Left hindlimb (tissue), 1 donor: ENCODE measurements at places on chromosomes 3 and 15.

DNA sequence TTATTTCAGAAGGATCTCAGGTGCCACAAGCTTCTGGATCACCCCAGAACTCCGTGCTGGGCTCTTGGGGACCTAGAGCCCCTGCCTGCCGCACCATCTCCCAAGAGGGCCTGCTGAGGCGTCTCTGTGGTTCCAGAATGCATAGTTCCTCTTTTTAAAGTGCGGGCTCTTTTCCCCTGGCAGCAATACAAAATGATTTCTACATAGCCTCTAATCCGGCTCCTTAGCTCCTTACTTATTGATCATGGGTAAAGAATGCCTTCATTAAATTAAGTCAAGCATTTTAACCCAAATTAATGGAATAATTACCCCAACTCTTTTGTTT is 121.9 kb downstream of the ATP10A start:
- no peak for DNase-seq

DNA sequence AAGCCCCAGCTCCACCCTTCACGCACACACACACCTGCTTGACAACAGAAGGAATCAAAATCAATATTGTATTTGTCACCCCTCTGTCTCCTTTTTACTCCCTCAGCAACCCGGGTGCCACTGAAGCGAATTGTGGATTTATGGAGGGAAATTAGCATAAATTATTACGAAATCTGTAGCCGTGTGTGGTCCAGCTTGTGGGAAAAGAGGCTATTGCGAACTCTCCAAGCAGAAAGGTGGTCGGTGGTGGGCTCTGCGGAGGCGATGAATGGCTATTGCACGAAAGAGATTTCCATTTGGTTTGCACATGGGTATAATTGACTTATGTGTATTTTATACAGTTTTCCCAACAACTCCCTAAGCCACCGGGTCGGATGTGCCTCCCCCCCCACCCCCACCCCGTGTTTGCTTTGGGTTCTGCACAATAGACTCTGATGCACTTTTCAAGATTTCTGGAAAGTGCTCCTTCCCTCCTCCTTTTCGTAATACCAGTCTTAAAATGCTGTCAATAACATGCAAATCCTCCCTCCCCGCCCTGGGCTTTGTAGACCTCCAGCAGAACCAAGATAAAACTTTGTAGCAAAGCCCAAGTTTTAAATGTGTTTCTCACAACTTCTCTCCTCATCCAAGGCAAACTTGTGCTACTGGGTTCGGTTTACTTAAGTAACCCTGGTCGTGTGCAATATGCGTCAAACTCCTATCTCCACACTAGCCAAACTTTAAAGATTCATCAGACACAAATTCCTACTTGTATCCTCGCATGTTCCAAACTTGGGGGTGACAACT is 3.1 kb upstream of the FOXB1 start:
- DNase-seq: no peak

GRCh38 chr15:70088455-70088854 is 9.3 kb downstream of the TLE3 start:
- no peak for DNase-seq

DNA sequence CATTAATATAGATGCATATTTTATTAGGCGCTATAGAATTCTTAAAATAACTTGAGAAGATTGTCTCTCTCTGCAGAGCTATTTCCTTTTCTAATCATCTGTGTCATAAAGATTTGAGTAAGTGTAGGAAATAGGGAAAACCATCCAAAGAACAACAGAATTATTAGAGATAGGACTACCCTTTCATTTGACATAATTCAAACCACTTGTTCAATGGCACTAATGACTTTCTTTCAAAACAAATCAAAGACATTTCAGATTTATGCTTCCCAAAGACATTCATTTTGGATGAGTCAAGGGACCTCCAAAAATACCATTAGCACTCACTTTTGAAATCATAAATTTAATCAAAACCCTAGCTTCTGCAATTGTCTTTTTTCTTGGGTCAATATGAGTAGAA is 29.5 kb downstream of the PRICKLE2 start:
- no peak for DNase-seq

- DNase-seq: no peak
Observed at GRCh38 chr3:191268737-191269136, 60.5 kb upstream of the CCDC50 start.

GRCh38 chr15:41779662-41780157 is 5.4 kb downstream of the MAPKBP1 start:
- DNase-seq: no peak

GRCh38 chr3:194080913-194081800 is 54.8 kb upstream of the HES1 start:
- DNase-seq: no peak

- DNase-seq: no peak
Observed at GRCh38 chr3:89586256-89586655, 478.8 kb downstream of the EPHA3 start.

GRCh38 chr3:65751123-65751700 is 287.5 kb downstream of the MAGI1 start:
- DNase-seq: no peak

DNA sequence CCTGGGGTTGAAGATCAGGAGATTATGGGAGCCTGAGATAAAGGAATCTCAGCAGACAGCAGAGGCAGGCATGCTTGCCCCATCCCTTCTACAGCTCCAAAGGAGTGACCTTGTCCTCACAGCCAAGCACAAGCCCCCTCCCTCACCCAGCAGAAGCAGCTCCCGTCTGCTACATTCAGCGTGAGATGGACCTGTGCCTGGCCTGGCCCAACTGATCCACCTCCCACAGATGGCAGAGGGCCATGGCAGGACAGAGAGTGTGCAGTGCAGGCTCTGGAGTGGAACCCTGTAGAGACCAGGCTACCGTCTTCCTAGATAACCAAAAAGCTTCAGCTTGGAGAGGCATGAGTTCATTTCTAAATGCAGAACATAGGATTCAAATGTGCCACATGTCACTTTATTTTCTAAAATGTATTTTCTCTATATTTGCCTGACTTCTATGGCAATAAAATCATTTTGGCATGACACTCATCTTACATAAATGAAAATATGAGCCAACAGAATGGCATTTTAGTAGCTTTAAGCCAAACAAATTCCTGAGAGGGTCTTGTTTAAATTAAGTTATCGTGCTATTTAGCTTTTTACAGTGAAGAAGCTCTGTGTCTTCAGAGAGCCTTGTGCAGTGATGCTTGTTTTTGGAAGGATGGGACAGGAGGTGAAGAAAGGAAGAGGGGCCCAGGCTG is 43.7 kb downstream of the SLC12A8 start:
- no peak for DNase-seq

GRCh38 chr3:49339941-49340800 is at the start of gene USP4:
TSS of gene USP4 (minus strand) at chr3:49340053. CDS start at chr3:49340024, 29 bp downstream.
- DNase-seq: peak; percentile 95

GRCh38 chr3:186311441-186311840 is 50.6 kb downstream of the DGKG start:
- DNase-seq: no peak

DNA sequence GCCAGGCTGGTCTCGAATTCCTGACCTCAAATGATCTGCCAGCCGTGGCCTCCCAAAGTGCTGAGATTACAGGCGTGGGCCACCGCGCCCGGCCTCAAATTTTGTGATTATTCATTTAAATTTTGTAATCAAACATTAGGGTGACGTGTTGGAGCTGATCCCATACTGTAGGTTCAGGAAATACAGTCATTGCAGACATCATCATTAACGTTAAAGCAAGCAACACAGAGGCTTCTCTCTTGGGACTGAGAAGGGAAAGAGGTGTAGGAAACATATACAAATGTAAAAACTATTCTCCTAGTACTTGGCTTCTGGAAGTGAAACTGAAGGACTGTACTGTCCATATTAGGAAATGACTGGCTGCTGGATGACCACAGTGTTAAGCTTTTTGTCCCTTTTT is 11.1 kb upstream of the ARID3B start:
- DNase-seq: no peak

DNA sequence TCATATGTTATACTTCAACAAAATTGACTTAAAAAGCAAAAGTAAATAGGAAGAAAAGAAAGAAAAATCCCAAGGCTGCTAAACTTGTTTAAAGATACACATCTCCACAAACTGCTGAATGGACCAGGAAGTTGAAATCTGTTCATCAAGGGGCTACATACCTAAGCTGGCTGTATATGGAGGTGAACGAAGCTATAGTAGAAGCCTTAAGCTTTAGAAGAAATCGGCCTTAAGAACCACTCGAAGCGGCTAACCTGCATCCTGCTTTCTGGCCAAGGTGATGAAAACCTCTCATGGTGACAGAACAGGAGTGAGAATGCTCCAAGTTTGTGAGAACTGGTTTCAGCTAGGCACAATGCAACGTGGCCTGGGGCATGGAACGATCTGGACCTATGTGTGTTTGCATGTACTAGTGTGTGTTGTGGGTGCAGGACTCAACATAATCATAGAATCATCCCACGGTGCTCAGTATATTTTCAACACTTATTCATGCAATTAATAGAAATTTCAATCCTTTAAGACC is 31.3 kb upstream of the SPTBN5 start:
- DNase-seq: no peak

DNA sequence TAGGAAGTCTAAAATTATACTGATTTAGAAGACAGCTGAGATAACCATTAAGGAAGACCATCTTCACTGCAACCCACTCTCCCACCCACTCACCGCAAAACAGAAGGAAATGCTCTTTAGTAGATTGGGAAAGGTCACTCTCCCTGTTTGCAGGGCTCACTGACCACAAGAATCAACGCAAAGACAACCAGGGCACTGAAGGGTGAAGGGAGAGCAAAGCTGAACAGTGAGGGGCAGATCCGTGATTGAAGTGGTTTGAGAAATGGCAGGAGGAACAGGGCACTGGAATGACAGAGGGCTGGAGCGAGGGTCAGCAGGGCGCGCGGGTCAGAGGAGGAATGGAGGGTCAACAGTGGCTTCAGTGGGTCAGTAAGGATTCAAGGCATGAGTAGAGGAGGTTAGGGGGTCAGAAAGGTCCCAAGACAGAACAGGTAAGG is 520 bp downstream of the MESD start:
- DNase-seq: no peak

GRCh38 chr15:59321000-59321689 is 51.5 kb downstream of the MYO1E start:
- DNase-seq: no peak

DNA sequence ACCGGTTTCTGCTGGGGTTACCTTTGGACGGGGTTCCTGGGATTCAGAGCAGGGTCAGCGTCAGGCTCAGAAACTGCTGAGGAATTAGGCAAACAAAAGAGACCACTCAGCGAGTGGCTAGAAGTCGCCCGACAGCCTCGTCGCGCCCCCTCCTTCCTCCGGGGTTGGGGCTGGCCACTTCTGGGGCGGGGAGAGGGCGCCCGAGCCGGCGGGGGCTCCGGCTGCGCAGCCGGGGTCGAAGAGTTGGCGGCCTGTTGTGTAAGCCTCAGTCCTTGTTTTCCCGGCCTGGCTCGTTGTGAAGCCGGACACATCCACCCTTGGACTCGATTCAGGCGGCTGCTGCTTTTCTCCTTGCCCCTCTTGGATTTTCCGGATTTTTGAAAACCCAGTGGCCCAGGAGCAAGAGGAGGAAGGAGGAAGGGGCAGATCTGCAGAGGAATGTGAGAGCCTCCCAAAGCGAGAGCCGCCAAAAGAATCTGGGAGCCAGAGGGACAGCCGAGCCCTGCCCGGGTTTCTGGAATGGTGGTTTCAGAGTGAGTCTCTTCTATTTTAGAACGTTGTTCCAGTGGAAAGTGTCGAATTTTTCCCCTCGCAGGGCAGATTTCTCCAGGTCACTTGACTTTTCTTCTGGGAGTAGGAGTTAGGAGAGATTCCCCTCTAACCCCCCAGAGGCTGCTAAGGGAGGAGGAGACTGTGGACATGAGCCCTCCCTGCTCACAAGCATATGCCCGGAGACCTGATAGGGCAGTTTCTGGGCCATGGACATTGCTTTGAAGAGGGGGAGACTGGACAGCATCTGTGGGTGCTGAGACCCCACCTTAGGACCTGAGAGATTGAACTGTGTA is 666 bp downstream of the SNX33 start:
- peak; percentile 57 for DNase-seq

DNA sequence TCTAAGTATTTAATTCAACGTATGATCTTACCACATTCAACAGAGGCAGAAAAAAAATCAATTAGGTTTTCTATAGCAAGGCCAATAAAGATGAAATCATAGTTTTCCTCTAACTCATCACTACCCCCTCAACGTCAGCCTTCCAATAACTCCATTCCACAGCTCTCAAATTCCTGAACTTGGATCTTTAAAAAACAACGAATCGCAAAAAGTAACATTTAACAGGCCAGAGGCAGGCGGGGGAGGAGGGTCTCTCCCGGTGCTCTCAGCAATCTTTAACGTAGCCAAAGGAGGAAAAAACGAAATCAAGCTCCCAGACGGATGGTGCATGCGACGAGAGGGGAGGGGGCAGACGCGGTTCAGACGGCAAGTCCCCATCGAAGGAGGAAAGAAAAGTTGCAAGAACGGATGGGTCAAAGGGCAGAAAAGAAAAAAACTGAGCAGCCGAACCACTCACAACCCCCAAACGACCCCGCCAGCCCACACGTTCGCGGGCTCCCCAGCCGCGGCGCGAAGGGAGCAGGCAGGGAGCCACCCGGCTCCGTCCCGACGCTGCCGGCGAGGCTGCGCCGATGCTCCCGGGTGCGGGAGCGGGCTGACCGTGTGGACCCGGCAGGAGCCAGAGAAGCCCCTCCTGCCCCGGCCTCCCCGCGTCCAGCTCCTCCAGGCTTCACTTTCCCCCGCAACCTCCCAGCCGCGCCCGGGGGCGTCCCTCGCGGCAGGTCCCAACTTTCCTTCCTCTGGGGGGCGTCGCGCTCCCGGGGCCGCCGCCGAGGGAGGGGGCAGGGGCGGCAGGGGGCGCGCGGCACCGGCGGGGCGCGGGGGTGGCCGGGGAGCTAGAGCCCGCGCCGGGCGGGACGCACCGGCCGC is 703 bp downstream of the PEAK1 start:
- DNase-seq: peak; percentile 68

DNA sequence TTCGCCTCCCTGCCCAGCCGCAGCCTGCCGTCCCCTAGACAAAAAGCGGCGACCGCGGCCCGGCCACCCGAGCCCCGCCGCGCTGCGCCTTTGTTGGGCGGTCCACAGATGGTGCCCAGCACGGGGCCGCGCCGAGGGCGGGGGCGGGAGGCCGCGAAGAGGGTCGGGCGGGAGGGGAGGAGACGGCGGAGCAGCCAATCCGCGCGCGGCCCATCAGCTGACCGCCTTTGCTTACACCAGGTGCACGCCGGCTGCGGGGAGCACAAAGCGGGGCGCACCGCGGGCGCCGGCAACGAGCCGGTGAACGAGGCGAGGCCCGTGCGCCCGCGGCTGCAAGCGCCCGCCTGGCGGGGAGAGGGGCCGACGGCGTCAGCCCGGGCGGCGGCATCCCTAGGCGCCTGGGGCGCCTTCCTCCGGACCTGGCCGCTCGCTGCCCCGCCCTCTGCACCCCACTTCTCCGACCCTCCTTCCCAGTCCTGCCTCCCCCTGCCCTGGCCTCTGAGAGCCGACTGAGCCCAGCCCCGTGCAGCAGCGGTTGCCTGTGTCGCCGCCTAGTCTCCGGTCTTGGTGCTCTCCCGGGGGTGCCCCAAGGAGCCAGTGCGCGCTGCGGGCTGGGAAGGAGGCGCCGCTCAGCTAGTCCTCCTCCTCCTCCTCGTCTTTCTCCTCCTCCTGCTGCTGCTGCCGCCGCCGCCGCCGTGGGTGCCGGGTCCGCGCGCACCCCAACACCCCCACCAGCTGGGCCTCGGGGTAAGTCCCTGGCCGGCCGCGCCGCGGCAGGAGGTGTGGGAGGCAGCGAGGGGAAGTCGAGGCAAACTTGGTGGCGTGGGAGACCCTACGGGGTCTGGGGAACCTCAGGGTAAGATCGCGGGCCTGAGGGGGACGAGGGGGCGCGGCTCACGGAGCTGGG is at the start of gene LRRN1:
LRRN1 (plus strand) TSS at position 259 of the 907 bp plus-strand sequence. CDS start 45,211 bp downstream, outside the sequence.
- peak; percentile 88 for DNase-seq

- no peak for DNase-seq
Observed at GRCh38 chr3:59299561-59299960, 249.7 kb upstream of the CFAP20DC start.

- no peak for DNase-seq
Observed at GRCh38 chr3:52364322-52365035, 48.4 kb downstream of the DNAH1 start.
